NCI-H524 (cell line): ENCODE measurements at places on chromosomes 1 and 21.

GRCh38 chr1:207807326-207807689 lies 55.5 kb downstream of the CD46 start:
- no peak for DNase-seq

- no peak for DNase-seq
Observed at GRCh38 chr1:155759966-155760630, 71.2 kb downstream of the DAP3 start.

DNA sequence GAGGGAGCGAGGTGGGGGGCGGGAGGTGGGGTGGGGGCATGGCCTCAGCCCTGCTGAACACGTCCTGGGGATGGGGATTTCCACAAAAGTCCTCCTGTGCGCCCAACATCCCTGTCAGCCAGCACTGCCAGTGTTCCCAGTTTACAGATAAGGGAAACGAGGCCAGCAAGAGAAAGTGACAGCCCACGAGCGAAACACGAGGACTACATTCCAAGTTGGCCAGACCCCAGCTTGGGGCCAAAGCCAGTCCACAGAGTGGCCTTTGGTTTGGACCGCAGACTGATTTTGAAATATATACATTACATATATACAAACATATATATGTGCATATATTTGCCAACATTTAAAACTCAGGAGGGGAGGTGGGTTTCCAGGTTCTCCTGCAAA lies 5.0 kb downstream of the FBXO2 start:
- DNase-seq: no peak

- DNase-seq: peak; percentile 56
Observed at GRCh38 chr1:94237291-94238226, at the start of gene ARHGAP29. TSS of gene ARHGAP29 (minus strand) at chr1:94237584. CDS start at chr1:94231611, 5,973 bp downstream.

DNA sequence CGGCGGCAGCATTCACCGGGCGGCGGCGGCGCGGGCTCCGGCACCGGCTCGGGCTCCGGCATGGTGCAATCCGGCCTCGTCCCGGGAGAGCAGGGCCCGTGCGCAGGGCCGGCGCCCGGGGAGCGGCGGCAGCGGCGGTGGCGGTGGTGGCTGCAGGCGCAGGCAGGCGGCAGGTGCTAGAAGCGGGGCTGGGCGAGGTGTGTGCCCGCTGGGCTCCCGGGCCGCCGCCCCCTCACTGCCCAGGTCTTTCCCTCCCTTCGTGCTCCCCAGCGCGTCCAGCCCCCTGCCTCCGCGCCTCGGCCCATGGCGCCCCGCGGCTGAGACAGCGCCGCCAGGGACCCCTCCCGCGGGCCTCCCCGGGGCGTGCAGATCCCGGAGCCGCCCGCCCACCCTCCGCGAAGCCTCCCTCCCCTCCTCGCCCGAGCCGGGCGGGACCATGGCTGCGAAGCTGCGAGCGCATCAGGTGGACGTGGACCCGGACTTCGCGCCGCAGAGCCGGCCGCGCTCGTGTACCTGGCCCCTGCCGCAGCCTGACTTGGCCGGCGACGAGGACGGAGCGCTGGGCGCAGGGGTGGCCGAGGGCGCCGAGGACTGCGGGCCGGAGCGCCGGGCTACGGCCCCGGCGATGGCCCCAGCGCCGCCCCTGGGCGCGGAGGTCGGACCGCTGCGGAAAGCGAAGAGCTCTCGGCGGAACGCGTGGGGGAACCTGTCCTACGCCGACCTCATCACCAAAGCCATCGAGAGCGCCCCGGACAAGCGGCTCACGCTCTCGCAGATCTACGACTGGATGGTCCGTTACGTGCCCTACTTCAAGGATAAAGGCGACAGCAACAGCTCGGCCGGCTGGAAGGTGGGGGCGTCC lies 492 bp downstream of the FOXO6 start:
- no peak for DNase-seq

- no peak for DNase-seq
Observed at GRCh38 chr1:157624471-157624870, 26.6 kb upstream of the FCRL4 start.

GRCh38 chr1:113793878-113794834 lies 18.1 kb downstream of the RSBN1 start:
- no peak for DNase-seq

DNA sequence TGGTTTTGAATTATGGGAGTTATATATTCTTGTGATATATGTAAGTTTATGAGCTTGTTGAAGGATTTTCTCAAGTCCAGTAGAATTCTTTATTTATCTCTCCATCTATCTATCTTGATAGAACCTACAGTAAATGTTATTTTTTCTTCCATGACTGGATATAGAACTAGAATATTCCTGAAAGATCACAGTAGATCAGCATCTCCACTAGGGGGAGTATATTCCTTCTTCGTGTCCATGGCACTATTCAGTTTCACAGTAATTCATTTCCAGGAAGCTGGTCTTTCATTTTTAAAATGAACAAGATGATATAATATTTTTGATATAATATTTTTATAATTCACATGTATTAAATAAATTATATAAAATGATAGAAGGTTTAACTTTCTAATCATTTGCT lies 18.8 kb downstream of the TMPRSS15 start:
- DNase-seq: no peak

- DNase-seq: no peak
Observed at GRCh38 chr1:41046347-41046775, 24.8 kb upstream of the SLFNL1 start.

GRCh38 chr21:37063433-37063832 lies 9.4 kb downstream of the PIGP start:
- no peak for DNase-seq

DNA sequence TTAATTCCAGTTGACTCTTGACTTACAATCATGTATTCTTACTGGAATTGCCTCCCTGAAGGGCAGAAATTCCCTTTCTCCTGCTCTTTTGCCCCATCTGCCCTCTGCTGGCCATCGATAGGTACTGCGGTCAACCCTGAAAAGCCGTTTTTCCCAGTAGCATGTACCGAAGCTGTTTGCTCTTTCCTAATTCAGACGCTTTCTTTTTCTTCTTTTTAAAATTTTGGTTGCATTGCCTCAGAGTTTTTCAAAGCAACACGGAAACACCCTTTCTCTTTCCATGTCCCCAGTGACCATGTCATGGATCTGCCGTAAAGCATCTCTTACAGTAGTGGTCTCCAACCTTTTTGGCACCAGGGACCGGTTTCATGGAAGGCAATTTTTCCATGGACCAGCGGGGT lies 164.2 kb upstream of the C1orf21 start:
- peak; percentile 39 for DNase-seq

DNA sequence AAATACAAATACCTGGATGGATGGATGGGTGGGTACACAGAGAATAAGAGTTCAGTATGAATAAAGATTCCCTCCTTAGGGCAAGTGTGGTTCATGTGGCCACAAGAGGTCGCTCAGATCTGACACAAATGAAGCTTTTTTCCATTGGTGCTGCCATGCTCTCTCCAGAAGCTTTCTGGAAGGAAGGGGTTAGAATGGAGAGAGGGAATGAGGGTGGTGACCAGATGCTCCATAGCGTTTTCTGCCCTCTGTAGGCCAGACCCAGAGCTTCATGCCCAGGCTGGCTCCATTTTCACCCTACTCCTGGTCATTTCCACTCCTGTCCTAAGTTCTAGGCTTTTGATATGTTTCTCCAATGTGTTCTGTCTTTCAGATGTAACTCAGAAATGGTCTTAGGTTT lies 3.3 kb upstream of the FCRL6 start:
- peak; percentile 87 for DNase-seq

DNA sequence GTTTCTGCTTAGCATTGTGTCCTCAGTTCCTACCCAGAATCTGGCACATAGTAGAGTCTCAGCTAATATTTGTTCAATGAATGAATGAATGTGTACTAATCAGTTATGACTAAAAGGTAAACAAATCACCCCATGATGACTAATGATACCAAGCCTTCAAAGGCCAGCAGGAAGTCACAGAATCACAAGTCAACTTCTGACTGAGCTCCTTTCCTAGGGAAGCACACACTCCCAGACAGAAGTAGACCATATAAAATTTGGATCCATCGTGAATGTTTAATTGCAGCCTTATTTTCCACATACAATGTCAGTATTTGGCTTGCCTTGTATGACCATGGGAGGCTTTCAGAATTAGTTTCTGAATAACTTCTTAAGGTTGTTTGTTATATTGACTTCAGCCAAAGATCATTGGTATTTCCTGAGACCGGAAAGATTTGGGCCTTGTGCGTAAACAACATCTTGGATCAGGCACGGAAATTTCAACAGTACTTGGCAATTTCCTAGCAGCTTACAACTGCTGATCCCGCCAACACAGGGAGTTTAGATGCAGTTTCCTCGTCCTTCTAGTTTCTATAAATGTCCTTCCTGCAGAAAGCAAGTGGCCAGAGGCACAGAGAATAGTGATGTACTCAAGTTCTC lies 185.9 kb upstream of the ATP1B1 start:
- DNase-seq: no peak

- peak; percentile 69 for DNase-seq
Observed at GRCh38 chr1:155226910-155227260, 18.4 kb downstream of the MTX1 start.

DNA sequence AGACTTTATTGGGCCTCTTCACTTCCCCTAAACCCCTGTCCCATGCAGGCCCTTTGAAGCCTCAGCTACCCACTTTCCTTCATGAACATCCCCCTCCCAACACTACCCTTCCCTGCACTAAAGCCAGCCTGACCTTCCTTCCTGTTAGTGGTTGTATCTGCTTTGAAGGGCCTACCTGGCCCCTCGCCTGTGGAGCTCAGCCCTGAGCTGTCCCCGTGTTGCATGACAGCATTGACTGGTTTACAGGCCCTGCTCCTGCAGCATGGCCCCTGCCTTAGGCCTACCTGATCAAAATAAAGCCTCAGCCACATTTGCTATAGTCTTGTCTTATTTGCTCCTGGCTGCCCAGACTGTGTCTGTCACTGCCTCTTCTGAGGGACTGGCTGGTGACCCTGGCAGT lies 5.5 kb downstream of the GSTM4 start:
- no peak for DNase-seq

- no peak for DNase-seq
Observed at GRCh38 chr1:161710560-161710959, 3.5 kb downstream of the FCRLA start.

GRCh38 chr1:201535046-201535918 lies 3.6 kb upstream of the NAV1 start:
- no peak for DNase-seq

- DNase-seq: no peak
Observed at GRCh38 chr1:248613742-248614141, 16.2 kb upstream of the OR2T10 start.

DNA sequence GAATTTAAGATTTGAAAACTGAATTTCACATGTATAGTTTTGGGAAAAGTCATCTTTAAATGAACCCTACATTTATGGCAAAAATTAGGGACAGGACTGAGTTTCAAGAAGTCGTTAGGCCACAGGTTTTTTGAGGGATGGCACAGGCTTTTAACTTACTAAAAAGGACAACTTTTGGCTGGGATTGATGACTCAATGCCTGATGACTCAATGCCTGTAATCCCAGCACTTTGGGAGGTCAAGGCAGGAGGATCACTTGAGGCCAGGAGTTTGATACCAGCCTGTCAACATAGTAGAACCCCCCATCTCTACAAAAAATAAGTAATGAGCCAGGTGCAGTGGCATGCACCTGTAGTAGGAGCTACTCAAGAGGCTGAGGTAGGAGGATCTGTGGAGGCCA lies 15.9 kb downstream of the UCK2 start:
- no peak for DNase-seq

DNA sequence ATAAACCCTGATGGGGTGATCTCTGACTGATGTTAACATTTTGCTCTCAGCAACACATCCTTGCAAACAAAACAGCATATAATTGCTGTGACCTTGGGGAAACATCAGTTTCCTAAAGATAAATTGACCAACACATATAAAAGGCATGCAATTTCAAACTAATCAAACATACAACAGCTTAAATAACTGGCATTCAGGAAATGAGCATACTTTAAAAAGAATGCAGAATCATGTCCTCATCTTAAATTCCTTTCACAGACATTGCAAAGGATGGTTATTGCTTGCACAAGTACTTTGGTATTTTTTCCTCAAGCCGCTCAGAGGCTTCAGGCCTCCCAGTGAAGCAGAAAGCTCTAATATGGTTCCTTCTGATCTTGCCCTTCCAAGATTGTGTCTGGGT lies 53.4 kb upstream of the RGS18 start:
- DNase-seq: no peak

DNA sequence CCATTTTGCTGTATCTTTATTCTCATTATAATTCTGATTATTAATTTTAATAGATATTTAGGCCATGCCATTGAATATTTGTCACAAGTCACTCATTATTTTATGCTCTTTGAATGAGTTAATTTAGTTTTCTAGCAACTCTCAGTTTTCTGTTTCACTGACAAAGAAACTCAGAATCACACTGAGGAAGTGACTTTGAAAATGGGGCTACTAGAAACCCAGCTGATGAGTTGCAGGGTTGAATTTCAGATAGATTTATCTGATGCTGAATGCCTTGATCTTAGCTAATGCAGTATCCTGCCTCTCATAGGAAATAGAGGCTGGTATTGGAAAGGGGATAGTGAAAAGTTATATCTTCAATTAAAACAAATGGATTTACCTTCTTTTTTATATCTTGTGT lies 67.4 kb upstream of the PLA2G4A start:
- DNase-seq: no peak

GRCh38 chr1:59498640-59499039 lies 201.7 kb downstream of the FGGY start:
- DNase-seq: no peak

- no peak for DNase-seq
Observed at GRCh38 chr1:110058591-110058990, 11.9 kb downstream of the ALX3 start.

DNA sequence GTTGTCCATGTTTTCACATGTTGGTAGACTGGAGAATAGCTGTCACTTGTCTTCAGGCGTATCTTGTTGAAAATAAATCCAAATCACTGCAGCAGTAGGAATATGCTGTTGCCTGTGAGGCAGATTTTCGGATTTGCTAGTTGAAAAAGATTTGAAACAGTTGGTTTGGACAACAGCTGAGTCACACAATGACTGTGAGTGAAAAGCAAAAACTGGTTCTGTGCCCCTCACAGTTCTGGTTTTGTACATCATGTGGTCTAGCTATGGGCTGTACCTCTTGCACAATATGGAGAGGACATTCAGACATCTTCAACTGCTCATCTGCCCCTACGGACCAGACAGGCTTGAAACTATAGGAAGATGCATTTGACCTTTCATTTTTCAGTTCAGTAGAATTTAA lies 1.8 kb downstream of the ARF1 start:
- no peak for DNase-seq

DNA sequence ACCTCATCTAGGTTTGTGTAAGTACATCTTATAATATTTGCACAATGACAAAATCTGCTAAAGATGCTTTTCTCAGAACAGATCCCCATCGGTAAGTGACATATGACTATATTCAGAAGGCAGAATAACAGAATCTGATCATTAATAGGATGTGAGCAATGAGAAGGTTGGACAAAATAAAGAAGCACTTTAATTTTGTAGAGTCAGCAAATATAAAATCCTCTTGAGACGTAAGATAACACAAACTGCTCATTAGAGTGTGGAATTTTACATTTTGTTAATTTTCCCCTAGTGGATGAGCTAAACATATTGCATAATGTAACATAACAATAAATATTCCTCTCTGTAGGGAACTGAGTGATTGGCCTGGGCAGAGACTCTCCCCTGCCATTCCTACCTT lies 658.4 kb upstream of the ZP4 start:
- no peak for DNase-seq
